CD8-positive, alpha-beta memory T cell (primary cell): ENCODE measurements at places on chromosomes 3 and 15. TPM values are rescaled to one million over a fixed set of nuclear protein-coding genes. Genes with fewer than 3 reads are reported as not detected.

Gene SLC6A11
- not detected for total RNA-seq

Gene NEK11
- total RNA-seq, result 2.4 TPM

Gene CCNDBP1
- 63.2 TPM for total RNA-seq

Gene RNF7
- total RNA-seq, result 67.4 TPM

DNA sequence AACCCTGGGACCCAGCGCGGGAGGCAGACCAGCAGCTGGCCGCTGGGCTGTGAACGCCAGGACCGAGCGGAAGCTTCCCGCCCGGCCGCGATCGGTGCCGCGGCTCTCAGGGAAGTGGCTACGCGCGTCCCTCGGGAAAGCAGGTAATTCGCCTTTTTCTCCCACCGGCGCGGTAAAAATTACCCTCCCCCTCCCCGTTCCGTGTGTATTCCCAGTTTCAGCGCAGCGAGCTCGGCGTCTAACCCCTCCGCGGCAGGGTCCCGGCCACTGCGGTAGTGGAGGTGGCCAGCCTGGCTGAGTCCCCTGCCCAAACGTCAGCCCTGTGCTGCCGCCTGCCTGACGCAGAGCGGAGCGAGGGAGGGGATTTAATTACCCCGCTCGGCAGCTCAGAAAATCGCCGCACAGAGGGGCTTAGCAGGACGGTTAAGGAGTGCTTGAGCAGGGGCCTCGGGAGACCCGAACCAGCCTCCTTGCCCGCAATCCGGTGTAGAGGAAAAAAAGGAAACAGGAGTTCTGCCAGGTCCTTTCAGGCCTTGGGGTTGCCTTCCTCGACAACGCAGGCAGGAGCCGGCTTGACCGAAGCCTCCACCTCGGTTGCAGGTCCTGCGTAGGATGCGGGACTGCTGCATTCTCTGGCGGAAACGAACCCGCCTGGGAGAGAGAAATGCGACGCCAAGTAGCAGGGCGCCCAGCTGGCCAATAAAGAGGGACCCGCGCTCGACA is 2.9 kb downstream of the GATA2 start:
- DNase-seq, result no peak

GRCh38 chr3:38583688-38584087 is 65.8 kb downstream of the SCN5A start:
- DNase-seq, result no peak

- DNase-seq, result peak; percentile 40
These were observed at the start of gene ISL2 for GRCh38 chr15:76336254-76337058. Gene ISL2, plus strand, starts transcription at chr15:76336773. Its CDS starts 111 bp downstream, at chr15:76336884.

DNA sequence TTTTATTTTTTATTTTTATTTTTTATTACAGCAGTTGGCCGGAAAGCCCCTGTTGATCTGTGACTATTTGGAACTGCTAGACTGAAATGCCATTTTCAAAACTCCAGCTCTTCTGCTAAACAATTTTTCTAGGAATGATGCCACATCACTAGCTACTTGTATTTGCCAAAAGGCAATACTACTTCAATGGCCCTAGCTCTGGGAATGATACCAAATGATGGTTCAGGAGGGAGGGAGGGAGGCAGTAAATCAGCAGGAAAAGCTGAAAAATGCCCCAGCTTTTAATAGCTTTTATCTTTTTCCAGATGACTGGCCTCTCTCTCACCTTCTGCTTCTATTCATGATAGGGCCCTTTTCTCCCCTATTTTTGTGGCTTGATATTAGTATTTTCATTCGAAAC is 2.6 kb upstream of the CHL1 start:
- no peak for DNase-seq

GRCh38 chr3:137217733-137218132 is 259.9 kb downstream of the IL20RB start:
- no peak for DNase-seq

DNA sequence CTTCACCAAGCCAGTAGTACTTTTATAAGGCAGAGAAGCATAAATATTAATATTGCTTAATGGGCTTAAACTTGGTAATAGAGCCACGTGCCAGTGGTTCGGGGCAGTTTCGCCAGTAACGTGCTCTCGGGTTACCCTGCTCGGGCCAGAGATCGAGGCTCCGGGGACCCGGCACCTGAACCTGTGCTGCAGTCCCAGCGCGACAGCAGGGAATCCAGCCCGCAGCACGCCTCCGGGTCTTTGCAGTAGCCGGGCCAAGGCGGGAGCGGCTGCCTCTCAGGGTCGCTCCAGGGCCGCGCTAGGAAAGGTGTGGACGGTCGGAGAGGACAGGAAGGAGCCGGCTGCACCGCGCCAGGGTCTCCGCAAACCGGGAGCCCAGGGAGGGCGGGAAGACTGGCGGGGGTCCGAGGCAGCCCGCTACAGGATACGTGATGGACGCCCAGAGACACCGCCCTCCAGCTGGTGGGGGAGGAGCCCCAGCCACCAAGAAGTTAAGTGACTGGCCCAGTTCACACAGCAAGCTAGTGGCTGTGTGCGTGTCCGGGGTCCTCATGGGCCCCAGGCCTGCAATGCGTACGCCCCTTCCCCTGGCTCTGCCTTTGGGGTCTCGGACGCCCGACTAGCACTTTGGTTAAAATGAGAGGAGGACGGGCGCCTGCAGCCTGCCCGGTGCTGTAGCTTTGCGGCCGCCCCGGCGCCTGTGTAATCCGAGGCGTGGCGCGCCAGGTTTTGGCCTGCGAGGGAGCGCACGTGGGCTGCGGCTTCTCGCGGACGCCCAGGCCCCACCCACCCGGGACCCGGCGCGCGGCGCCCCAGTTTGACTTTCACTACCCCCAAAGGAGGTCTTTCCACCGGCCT is 1.2 kb upstream of the PDE8A start:
- DNase-seq, result peak; percentile 86

DNA sequence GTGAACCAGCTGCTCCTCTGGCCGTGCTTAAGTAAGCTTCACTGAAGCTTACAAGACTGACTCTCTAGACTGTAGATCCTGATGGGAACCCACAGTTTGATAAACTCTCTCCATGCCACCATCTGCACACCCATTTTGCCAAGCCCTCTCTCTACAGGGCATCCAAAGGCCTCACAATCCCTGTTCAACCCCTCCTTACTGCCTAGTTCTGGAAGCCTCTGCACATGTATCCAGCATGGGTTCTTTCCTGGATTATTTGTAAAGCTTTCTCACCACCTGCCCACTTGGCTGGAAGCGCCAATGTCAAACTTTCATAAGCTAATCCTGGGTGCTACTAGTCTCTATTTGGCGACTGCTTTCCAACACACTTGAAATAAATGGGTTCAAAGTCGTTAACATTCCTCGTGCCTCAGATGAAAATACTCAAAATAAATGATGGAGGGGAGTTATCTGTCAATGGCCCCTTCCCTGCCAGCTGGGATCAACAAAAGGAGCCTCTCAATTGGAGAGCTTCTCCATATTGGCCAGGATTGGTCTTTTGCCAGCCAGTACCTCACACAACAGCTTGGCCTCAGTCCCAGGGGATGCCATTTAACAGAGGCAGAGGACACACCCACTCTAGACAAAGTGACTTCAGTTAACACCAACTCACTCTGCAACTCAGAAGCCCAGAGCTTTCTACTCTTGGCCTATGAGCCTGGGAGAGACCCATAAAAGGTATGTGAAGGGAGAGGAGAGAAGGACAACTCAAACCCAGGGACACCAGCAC is 48.1 kb downstream of the SH3BP5 start:
- no peak for DNase-seq

DNA sequence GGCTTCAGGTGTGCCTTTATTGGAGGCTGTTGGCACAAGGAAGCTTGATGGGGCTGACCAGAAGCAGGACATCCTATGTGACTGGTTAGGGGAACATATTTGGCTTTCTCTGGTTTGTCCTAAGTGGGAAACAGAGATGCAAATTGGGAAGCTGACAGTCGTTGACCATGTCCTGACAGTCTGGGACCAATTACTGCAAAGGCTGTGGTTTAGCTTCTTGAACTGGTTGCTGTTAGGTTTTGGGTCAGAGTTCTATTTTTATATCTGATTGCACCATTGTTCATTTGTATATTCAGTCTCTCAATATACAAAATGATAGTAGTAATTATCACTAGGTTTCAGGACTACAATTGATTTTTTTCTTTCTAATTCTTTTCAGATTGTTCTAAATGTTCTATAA is 36.8 kb downstream of the SNTN start:
- DNase-seq, result no peak

GRCh38 chr15:49830391-49830790 is 209.5 kb downstream of the DTWD1 start:
- no peak for DNase-seq

DNA sequence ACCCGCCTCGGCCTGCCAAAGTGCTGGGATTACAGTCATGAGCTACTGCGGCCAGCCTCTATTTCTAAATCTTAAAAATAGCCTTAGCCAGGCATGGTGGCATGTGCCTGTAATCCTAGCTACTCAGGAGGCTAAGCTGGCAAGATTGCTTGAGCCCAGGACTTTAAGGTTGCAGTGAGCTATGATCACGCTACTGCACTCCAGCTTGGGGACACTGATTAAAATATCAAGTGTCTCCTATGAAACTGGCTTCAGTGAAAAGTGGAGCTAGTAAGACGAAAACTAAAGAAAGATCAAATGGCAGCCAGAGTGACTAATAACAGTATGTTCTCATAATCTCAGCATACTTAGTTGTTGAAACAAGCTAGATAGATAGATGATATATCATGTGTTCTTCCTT is 112.5 kb downstream of the STT3B start:
- DNase-seq, result no peak
